ENCODE measurements at places on chromosomes 11 and 22. TPM values are rescaled to one million over a fixed set of nuclear protein-coding genes. Genes with fewer than 3 reads are reported as not detected.

- no peak overlapping the region for H3K27ac ChIP-seq
- no peaks in the 10 kb centered on the region for H3K4me1 ChIP-seq
- no peaks in the 10 kb centered on the region for H3K36me3 ChIP-seq
- H3K27me3 ChIP-seq: no peaks in the 10 kb centered on the region
- H3K4me3 ChIP-seq: no peak overlapping the region
- DNase-seq: no peak
These were observed 80.3 kb downstream of the CADM1 start for GRCh38 chr11:115423728-115424459.

ART1 gene
- 23.2 TPM for total RNA-seq

LINC01488 gene
- not detected for total RNA-seq

CCDC89 gene
- total RNA-seq: not detected

- no peak overlapping the region for H3K4me3 ChIP-seq
- H3K27ac ChIP-seq: no peak overlapping the region
- no peaks in the 10 kb centered on the region for H3K4me1 ChIP-seq
These were observed 563.0 kb downstream of the MIAT start for GRCh38 chr22:27220339-27220738.

ADAMTS15 gene
- total RNA-seq: 1.3 TPM

Data from gastrocnemius medialis (tissue), 4 donors.